ENCODE measurements at places on chromosomes 3 and 15. TPM values are rescaled to one million over a fixed set of nuclear protein-coding genes. Genes with fewer than 3 reads are reported as not detected.

DNA sequence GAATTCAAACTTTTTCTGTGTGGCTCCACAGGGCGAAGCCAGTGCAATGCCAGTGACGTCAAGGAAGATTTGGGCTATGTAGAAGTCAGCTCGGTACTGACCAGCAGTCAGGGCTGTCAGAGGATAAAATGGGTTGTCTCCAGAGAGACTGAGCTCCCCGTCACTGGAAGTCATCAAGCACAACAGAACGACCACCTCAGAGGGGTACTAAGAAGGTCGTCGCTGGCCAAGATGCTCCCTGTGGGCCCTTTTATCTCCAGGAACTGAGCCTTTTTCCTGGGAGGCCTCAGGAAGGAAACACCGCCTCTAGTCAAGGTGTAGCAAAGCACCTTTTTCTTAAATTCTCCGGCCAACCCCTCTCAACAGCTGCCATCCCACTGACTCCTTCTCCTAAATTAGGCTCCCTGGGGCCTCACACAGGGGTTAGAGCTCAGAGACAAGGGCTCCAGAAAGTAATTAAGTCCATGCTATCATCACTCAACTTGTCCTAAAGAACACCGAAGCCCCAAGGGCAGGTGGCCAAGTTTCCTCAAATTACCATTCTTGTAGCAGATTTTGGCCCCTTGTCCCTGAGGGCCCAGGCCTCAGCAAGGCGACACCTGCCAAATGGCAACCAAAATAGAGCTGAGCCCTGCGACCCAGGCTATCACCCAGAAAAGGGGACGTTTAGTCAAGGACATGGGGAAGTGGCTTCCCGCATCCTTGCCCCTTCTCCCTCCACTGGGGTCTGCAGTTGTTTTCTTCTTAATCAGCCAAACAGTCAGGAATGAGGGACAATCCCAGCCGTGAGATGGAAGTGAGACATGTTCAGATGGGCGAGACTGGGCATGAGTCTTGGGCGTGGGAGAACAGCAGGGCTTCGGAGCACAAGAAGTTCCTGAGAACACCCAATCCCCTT is 48.0 kb downstream of the SSUH2 start:
- no peak for DNase-seq

DNA sequence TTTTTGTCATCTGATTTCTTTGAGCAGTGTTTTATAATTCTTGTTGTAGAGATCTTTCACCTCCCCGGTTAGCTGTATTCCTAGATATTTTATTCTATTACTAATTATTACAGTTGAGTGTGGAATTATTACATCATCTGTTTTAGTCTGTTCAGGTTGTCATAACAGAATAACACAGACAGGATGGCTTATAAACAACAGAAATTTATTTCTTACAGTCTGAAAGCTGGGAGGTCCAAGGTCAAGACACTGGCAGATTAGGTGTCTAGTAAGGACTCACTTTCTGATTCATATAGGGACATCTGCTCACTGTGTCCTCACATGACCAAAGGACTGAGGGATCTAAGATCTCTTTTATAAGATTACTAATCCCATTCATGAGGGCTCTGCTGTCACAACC is 121.3 kb upstream of the THBS1 start:
- no peak for DNase-seq

The GPX1 gene
- 105 TPM for polyA plus RNA-seq

DNA sequence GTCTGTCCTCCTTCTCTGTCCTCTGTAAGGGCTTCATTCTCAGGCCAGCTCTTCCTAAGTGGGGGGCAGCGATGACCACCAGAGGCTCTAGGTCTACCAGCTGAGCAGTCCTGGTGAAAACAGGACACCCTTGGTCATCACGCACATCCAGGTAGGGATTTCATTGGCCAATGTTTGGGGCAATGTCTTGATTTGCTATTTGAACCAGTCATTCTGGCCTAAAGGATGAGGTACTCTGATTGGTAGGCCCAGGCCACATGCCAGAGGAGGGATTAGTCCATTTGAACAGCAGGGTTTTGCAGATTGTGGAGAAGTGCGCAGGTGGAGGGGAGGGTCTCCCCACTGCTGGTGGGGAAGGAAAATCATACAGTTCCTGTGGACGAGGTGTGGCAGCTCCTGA is 57.3 kb downstream of the PLXNA1 start:
- no peak for DNase-seq

DNA sequence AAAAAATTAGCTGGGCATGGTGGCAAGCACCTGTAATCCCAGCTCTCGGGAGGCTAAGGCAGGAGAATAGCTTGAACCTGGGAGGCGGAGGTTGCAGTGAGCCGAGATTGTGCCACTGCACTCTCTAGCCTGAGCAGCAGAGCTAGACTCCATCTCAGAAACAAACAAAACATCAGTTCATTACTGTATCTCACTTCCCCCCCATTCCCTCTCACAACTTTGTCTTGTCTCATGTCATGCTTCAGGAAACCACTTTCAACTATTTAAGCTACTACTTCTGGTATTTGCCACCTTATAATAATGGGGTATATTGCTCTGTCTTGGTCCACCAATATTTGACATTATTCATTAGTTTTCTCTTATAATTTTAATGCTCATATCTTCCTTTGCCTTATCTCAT is 26.2 kb downstream of the PIK3CA start:
- no peak for DNase-seq

The DGKG gene
- polyA plus RNA-seq: 0.48 TPM

DNA sequence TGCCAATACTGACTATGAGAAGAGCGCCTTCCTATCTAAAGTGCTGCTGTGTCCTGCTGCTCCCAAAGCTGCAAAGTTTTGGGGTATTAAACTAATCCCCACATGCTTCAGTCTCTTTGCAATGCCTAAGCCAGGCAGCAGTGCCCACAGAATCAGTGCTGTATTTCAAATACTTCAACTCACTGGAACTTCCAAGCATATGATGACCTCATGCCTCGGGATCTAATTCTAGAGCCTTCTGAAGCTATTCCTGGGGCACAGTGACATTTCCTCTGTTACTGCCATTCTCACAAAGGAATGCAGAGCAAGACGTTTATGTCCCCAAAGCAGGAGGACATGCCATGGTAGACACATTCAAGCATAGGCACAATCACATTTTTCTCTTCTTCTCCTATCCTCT is 78.5 kb downstream of the CD200 start:
- DNase-seq: no peak

DNA sequence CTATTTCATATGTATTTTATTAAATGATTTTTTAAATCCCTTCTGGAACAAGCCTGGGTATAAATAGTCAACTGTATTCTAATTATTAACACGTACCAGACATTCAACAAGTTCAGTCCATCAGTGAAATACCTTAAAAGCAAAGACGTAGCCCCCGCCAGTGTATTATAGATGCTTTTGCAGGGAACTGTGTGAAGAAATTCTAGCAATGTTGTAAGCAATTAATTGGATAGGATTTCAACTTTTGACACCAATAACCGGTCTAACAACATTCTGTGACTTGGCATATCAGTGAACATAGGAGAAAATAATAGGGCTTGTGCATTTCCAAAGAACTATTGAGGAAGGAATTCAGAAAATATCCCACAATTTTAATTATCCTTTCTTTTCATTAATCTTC is 67.2 kb upstream of the TGFBR2 start:
- peak; percentile 46 for DNase-seq

GRCh38 chr3:14819671-14820070 is 909 bp downstream of the FGD5 start:
- no peak for DNase-seq

The REC114 gene
- not detected for polyA plus RNA-seq

The LTK gene
- 2.0 TPM for polyA plus RNA-seq

DNA sequence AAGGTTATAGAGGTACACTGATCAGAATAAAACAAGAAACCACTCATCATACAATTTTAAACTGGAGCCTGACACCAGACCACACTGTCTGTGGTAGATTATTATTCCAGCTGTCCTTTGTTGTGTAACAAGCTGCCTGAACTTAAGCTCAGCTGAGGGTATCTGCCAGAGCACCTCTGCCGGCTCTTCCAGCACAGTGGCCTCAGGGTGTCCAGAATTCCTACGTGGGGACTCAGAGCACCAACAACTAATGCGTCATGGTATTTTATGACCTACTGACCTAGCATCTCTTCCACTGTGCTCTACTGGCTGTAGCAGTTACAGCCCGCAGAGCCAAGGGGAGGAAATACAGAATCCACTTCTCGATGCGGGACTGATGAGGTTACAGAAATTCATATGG is 15.6 kb upstream of the RAF1 start:
- DNase-seq: no peak

DNA sequence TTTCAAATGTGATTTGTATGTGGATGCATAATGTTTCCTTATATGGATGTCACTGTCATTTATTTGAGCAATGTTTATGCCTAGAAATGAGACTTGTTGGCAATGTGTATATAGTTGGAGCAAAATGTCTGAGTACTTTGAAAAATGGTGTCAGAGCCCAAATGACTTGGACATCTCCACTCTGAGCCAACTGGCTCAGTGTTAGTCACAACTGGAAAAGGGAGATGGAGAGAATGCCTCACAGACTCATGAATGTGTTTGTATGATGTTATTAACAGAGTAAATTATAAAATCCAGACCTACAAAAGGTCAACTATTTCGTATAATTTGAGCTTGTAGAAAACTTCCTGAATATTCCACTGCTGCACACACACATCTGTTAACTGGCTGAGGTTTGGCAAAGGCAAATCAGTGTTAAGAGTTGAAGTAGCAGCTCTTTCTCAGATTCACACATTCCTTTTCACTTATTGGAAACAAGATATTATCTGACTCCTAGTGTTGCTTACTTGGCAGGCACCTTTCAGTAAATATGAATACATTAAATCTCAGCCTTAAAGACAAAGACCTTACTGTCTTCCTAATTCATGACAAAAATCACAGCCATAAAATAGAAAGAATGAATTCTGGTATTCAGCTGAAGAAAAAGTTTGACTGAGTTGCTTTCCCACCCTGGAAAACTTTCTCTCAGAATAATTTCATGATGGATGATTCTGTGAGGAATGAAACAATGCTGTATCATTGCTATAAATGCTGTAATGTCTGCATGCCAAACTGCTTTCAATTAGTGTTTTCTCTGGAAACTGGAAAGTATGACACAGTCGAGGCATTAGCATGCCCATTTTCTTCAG is 27.0 kb downstream of the ADIPOQ start:
- no peak for DNase-seq

DNA sequence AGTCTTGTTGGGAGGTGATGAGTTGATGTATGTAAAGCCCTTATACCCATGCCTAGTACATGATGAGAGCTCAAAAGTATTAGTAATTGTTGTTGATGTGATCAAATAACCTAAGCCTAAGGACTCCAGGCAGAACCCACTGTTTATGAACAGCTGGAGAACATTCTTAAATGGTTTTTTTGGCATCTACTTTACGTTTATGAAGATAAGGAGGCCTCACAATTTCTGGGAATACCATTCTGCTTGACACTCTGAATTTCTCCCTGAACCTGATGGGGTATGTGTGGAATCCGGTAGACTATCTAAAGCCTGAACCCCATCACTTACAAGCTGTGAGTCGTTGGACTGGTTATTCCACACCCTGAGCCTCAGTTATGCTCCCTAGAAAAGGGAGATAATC is 244.6 kb upstream of the WNT5A start:
- no peak for DNase-seq

The LRRK1 gene
- 6.6 TPM for polyA plus RNA-seq

DNA sequence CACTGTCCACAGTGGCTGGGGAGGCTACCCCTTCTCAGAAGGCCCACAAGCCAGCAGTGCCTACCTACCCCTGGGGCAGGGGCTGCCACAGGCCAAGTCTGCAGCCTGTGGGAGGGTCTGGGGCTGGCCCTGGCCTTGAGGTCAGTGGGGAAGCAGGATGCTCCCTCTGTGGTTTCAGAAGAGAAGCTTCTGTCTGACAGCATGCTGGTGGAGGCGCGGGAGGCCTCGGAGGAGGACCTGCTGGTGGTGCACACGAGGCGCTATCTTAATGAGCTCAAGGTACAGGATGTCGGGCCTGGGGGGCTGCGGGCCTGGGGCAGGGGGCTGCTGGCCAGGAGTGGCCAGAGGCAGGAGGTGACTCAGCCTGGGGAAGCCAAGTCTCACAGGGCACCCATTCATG is 3.2 kb downstream of the HDAC11 start:
- no peak for DNase-seq

The GOLGA8K gene
- 4.5 TPM for polyA plus RNA-seq

The ISL2 gene
- not detected for polyA plus RNA-seq

The IMPG2 gene
- polyA plus RNA-seq: 0.52 TPM

The COPS2 gene
- polyA plus RNA-seq: 132 TPM

DNA sequence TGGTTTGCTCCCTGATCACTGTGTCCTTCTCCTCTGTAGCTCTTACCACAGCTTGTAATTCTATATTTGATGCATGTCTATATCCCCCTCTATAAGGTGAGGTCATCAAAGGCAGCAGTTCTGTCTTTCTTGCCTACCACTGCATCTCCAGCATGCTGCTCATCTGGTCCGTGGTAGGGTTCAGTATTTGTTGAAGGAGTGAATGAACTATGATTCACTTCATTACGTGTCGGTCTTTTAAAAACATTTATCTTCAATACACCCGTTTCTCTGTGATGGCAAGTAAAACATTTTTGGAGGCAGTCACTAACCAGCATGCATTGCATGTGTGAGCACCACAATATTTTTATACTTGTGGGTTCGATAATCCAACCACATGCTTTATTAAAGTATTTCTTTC is 27.6 kb downstream of the CHST14 start:
- no peak for DNase-seq

The TRA2B gene
- polyA plus RNA-seq: 236 TPM

GRCh38 chr3:78845605-78846004 is 922.2 kb downstream of the ROBO1 start:
- DNase-seq: no peak

DNA sequence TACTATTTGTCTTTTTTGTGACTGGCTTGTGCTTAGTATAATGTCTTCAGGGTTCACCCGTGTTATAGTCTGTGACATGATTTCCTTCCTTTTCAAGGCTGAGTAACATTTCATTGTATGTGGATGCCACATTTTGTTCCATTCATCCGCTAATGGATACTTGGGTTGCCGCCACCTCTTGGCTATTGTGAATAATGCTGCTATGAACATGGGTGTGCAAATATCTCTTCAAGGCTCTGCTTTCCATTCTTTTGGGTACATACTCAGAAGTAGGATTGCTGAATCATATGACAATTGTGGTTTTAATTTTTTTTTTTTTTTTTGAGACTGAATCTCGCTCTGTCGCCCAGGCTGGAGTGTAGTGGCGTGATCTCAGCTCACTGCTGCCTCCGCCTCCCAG is 15.4 kb downstream of the CRTC3 start:
- DNase-seq: no peak

DNA sequence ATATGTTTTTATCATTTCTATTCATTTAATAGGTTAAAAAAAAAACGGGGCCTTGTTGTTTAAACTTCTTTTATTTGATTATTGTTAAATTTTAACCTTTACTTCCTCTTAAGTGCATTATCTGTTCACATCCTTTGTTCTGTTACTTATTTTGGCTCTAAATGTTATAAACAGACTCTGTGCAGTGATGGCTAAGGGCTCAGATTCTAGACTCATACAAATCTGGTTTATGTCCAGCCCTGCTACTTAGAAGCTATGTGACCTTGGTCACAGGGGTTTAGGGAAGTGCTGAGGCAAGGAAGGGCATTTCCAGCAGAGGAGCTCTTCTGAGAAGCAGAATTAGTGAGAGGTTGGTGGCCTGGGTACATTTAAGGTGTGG is 55.3 kb upstream of the VILL start:
- DNase-seq: no peak

The CCR9 gene
- 0.09 TPM for polyA plus RNA-seq
